ENCODE measurements at places on chromosomes 1 and 21.

DNA sequence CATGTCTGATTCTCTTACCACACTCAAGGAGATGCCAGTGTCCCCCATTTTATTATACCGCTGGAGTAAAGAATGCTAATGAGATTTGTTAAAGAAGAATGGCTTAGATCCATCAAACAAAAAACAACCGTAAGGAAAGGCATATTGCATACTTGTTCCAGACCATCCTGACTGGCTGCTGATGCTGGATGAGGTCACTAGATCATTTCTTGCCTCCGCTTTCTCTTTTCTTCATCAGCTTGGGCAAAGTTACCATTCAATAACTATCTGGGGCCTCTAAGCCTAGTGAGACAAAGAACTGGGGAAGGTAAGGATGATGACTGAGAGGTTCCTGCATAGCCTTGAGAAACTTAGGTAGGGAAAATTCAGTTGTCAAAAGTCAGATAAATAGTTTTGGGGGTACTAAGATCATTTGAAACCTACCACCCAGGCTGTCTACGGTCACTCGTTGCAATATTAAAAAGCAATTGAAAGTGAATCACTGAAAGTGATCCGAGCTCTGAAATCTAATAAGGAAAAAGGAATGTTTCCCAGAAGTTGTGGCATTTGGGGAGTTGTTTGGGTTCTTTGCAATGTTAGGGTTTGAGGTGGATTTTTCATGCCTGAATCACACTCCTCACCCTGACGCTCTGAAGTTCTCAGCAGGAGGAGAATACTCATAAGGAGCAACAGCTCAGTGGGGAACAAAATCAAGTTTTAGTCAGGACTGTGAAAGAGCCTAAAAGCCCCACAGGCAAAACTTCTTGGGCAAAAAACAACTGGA, 176.8 kb downstream of the HHIPL2 start:
- no peak for DNase-seq

- no peak for DNase-seq
Observed at GRCh38 chr1:167344615-167345385, 124.1 kb downstream of the POU2F1 start.

DNA sequence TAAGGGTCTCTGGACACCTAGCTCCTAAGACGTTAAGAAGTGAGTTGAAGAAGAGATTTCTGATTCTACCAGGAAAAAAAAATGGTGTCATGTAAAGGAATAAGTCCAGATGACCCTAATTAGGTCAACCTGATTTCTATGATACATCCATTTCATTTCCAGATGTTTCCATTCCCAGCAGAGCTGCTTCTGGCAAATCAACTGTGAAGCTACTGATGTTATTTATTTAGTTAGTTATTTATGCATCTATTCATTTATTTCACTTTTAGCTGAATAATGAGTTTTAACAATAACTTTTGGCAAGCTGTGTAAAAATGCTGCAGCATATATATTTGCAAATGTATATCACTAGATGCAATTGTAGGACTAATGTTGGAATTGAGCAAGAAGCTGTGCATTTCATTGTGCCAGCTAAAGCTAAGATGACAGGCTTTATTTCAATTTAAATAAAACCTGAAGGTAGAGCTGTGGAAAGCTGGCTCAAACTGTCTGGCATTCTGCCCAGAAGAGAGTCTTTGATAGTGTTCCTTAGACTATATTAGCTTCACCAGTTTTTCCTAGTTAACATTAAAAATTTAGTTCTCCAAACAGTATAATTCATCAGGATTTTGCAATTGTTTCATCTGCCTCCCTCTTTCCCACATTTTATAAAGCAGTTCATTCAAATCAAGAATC, 1164.4 kb upstream of the ADGRL4 start:
- no peak for DNase-seq

- DNase-seq = no peak
Observed at GRCh38 chr1:190212450-190212849, 265.2 kb downstream of the BRINP3 start.

GRCh38 chr1:59433440-59433813, 136.5 kb downstream of the FGGY start:
- no peak for DNase-seq

- no peak for DNase-seq
Observed at GRCh38 chr1:91769742-91770141, 116.2 kb downstream of the TGFBR3 start.

All from stimulated activated CD8-positive, alpha-beta memory T cell treated with anti-CD3 and anti-CD28 coated beads, Interleukin-15, amount 100 ng/mL, for 48 hours (primary cell).